ENCODE measurements at places on chromosomes 7 and 10. TPM values are rescaled to one million over a fixed set of nuclear protein-coding genes. Genes with fewer than 3 reads are reported as not detected.
A peak's percentile ranks its signal among the peaks of the same experiment; 100 is the strongest.

SYNPO2L gene
- not detected for total RNA-seq

- peaks cover 16% of the 10 kb centered on the region for H3K4me1 ChIP-seq
- H3K4me3 ChIP-seq = no peak overlapping the region
- peaks cover 5% of the 10 kb centered on the region for H3K36me3 ChIP-seq
- DNase-seq = no peak
- no peak overlapping the region for H3K27ac ChIP-seq
Observed at GRCh38 chr7:4781366-4782069, 6.1 kb downstream of the AP5Z1 start.

AKR1D1 gene
- not detected for total RNA-seq

- no peaks in the 10 kb centered on the region for H3K4me1 ChIP-seq
- H3K4me3 ChIP-seq = no peak overlapping the region
- no peak overlapping the region for H3K27ac ChIP-seq
- H3K27me3 ChIP-seq = peaks cover 5% of the 10 kb centered on the region
- DNase-seq = no peak
- no peaks in the 10 kb centered on the region for H3K36me3 ChIP-seq
Observed at GRCh38 chr7:31432836-31433340, 81.0 kb upstream of the ITPRID1 start.

DNA sequence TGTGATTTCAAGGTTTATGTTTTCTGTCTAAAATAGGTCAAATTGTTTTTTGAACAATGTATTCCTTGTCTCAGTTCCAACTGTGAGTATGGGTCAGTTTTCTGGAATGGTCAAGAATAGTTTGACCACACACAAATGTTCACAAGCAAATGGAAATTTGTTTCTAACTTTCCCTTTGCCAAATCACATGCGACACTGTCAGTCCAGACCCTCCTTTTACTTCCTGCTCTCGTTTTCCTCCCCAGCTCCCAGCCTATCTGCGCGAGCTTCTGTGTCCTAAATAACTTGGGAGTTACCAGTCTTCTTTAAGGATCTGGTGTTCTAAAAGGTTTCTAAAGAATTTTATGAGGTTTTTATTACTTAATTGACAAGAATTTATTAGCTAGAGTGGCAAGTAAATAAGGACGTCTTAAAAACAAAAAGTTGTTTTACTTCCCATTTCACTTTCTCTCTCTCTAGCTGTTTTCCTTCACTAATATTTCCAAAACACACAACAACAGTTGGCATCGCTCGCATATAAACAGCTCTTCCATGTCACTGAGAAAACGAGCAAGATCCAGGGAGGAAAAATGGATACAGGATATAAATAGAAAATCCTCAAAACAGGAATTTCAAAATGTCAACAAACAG is 266.1 kb upstream of the KLF6 start:
- no peak overlapping the region for H3K27ac ChIP-seq
- H3K27me3 ChIP-seq = no peaks in the 10 kb centered on the region
- H3K4me3 ChIP-seq = no peak overlapping the region
- H3K36me3 ChIP-seq = no peaks in the 10 kb centered on the region

- H3K36me3 ChIP-seq = no peaks in the 10 kb centered on the region
- H3K4me1 ChIP-seq = peaks cover 7% of the 10 kb centered on the region
- peaks cover 57% of the 10 kb centered on the region for H3K27me3 ChIP-seq
- DNase-seq = no peak
- peak overlapping the region; percentile 41 for H3K4me3 ChIP-seq
- no peak overlapping the region for H3K27ac ChIP-seq
Observed at GRCh38 chr7:55254242-55254595, 110.9 kb upstream of the LANCL2 start.

- no peaks in the 10 kb centered on the region for H3K36me3 ChIP-seq
- no peak overlapping the region for H3K4me3 ChIP-seq
- DNase-seq = no peak
- no peak overlapping the region for H3K27ac ChIP-seq
- peaks cover 1% of the 10 kb centered on the region for H3K27me3 ChIP-seq
Observed at GRCh38 chr10:128855618-128856428, 611.2 kb upstream of the MGMT start.

DNA sequence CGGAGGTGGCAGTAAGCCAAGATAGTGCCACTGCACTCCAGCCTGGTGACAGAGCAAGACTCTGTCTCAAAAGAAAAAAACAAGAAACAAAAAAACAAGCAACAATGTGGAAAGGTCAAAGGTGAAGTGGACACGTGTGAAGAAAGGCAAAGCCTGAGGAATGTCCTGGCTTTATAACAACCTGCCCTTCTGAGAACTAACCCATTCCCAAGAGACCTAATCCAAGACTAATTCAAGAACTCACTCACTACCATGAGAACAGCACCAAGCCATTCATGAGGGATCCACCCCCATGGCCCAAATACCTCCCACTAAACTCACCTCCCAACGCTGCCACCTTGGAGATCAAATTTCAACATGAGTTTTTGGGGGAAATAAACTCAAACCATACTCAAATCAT is 47.5 kb upstream of the KIF5B start:
- H3K27me3 ChIP-seq = peaks cover 3% of the 10 kb centered on the region
- no peak for DNase-seq
- H3K27ac ChIP-seq = no peak overlapping the region
- H3K36me3 ChIP-seq = no peaks in the 10 kb centered on the region
- H3K4me1 ChIP-seq = no peaks in the 10 kb centered on the region

CYP3A7 gene
- not detected for total RNA-seq

GRCh38 chr10:5641501-5641900 is 24.9 kb downstream of the ASB13 start:
- DNase-seq = no peak
- no peak overlapping the region for H3K27ac ChIP-seq
- no peaks in the 10 kb centered on the region for H3K27me3 ChIP-seq
- H3K4me1 ChIP-seq = no peaks in the 10 kb centered on the region

GRCh38 chr7:45683556-45684148 is 109.5 kb downstream of the ADCY1 start:
- no peak overlapping the region for H3K27ac ChIP-seq
- DNase-seq = no peak
- no peak overlapping the region for H3K4me3 ChIP-seq
- H3K27me3 ChIP-seq = peaks cover 12% of the 10 kb centered on the region

TRIL gene
- total RNA-seq = not detected

- peaks cover 2% of the 10 kb centered on the region for H3K27me3 ChIP-seq
- H3K36me3 ChIP-seq = no peaks in the 10 kb centered on the region
- H3K27ac ChIP-seq = peak overlapping the region; percentile 85
- peak; percentile 85 for DNase-seq
- H3K4me3 ChIP-seq = peak overlapping the region; percentile 77
- peaks cover 5% of the 10 kb centered on the region for H3K4me1 ChIP-seq
Observed at GRCh38 chr7:142626420-142627035, 122.7 kb upstream of the PRSS1 start.

DNA sequence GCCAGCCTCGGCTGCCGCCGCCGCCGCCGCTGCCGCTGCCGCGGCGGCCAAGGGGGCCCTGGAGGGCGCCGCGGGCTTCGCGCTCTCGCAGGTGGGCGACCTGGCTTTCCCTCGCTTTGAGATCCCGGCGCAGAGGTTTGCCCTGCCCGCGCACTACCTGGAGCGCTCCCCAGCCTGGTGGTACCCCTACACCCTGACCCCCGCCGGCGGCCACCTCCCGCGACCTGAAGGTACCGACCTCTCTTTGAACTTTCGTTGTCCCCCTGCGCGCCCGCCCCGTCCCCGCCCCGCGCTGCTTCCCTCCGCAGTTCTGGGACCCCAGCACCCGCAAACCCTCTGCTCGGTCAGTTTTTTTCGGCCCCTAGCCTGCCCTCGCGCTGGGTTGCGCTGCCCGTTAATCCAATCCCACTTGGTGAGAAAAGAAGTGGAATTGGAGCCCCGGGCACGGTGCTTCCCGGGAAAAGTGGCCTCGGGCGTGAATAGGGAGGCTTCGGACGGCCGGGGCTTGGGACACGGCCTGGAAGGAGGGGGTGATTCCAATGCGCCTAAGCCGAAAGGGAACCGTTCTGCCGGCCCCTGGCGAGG is 543 bp downstream of the HMX3 start:
- peaks cover 38% of the 10 kb centered on the region for H3K4me1 ChIP-seq
- H3K27ac ChIP-seq = no peak overlapping the region
- H3K4me3 ChIP-seq = peak overlapping the region; percentile 75
- H3K27me3 ChIP-seq = peaks cover 80% of the 10 kb centered on the region

- no peak overlapping the region for H3K4me3 ChIP-seq
- no peaks in the 10 kb centered on the region for H3K36me3 ChIP-seq
- peaks cover 9% of the 10 kb centered on the region for H3K4me1 ChIP-seq
- no peak overlapping the region for H3K27ac ChIP-seq
- peaks cover 11% of the 10 kb centered on the region for H3K27me3 ChIP-seq
Observed at GRCh38 chr7:26061678-26062603, 90.1 kb upstream of the NFE2L3 start.

HOXA2 gene
- total RNA-seq = not detected

CHRM2 gene
- total RNA-seq = not detected

DNA sequence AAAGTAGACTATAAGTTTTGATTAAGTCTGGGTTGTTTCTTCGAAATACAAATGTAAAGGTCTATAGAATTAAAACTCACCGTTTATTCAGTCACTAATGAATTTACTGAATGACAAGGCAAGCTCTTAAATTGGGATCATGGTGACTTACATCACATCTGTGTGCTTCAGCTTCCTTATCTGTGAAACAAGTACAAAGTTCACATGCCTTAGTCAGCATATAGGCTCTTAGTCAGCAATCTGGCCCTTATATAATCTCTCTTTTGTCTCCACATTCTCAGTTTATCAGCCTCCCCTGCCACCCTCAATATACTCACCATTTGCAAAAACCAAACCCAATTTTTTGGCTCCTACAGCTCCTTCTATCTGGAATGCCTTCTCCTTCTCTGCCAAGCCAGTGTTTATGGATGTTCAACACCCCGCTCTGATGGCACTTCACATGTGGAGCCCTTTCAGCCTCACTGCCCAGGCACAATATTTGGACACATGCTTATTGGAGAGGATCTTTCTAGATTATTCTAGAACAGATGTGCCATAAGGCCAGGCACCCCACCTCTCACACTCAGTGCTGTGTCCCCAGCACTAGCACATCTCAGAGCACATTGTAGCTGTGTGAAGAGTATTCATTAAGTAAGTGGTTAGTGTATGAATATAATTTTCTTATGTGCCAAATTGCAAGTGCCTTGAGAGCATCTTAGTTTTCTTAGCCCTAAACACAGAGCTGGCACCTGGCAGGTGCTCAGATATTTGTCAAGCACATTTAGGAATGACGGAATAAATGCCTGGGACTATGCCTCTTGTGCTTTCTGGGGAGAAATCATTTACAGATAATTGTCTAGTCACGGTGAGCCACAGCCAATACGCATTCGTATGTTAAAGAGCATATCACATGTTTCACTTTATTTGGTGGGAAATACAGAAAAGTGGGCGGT is 9.8 kb upstream of the LAMB1 start:
- H3K27ac ChIP-seq = no peak overlapping the region
- DNase-seq = no peak
- peaks cover 11% of the 10 kb centered on the region for H3K27me3 ChIP-seq
- no peaks in the 10 kb centered on the region for H3K4me1 ChIP-seq
- H3K36me3 ChIP-seq = no peaks in the 10 kb centered on the region
- H3K4me3 ChIP-seq = no peak overlapping the region

DNA sequence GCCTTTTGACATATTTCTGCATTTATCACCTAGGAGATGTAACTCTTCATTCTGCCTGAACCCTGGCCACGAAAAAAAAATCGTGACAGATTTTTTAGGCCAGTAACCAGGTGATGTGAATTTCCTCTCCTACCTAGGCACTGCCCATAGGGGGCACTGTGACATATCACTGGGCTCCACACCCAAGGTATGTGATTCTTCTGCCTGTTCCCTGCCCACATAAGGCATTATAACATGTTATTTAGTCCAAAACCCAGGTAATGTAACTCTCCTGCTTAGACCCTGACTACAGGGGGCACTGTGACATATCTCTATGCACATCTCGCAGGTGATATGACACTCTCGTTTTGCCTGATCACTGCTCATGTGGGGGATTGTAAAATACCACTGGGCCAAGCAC is 29.5 kb upstream of the ZNF107 start:
- no peaks in the 10 kb centered on the region for H3K36me3 ChIP-seq
- no peak overlapping the region for H3K27ac ChIP-seq
- H3K27me3 ChIP-seq = no peaks in the 10 kb centered on the region
- H3K4me3 ChIP-seq = no peak overlapping the region
- no peaks in the 10 kb centered on the region for H3K4me1 ChIP-seq

GRCh38 chr7:41696323-41696916 is 6.5 kb downstream of the INHBA start:
- DNase-seq = peak; percentile 50
- H3K27me3 ChIP-seq = peaks cover 54% of the 10 kb centered on the region
- H3K4me3 ChIP-seq = no peak overlapping the region
- H3K4me1 ChIP-seq = peaks cover 13% of the 10 kb centered on the region
- H3K36me3 ChIP-seq = peaks cover 2% of the 10 kb centered on the region

CELF2 gene
- 72.2 TPM for total RNA-seq

NUTM2E gene
- not detected for total RNA-seq

DNA sequence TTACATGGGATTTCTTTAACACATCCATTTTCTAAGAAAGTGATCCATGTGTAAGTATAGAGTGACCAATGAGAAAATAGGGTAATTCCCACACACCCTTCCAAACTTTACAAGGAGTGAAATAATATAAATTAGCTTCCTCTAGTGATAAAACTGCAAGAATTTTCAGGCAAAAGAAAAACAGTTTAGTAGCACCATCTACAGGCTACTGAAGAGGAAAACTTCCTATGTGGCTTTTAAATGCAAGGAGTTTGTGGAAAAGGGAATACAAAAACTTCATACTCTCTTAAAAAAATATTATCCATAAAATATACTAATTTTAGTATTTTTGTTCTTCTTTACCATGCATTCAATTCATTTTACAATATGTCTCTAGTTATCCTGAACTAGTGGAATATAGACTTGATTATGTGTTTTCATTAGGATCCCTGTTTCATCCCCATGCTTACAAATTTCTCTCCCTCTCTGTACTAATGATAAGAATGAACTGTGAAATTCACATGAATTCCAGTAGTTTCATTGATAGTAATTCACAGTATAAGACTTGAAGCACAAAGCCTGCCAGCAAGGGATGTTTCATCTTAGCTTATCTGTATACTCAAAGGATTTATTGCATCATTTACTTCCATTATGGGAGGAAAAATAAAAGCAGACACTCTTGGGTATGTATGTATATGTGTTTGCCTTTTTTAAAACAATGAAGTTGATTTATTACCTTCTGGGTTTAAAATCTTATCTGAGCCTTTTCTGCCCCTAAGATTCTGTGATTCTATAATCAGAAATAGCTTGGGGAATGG is 442.9 kb downstream of the AUTS2 start:
- H3K4me3 ChIP-seq = no peak overlapping the region
- no peak overlapping the region for H3K27ac ChIP-seq
- H3K4me1 ChIP-seq = no peaks in the 10 kb centered on the region
- no peaks in the 10 kb centered on the region for H3K27me3 ChIP-seq

- H3K27me3 ChIP-seq = no peaks in the 10 kb centered on the region
- peak overlapping the region; percentile 24 for H3K27ac ChIP-seq
- H3K4me1 ChIP-seq = peaks cover 19% of the 10 kb centered on the region
- no peak for DNase-seq
- H3K4me3 ChIP-seq = no peak overlapping the region
Observed at GRCh38 chr10:352476-353235, 217.4 kb downstream of the ZMYND11 start.

Data from activated naive CD4-positive, alpha-beta T cell treated with anti-CD3 and anti-CD28 coated beads for 36 hours (primary cell).